ENCODE measurements at places on chromosomes 6 and 20.

GRCh38 chr6:27811451-27811772, 100.8 kb downstream of the OR2B2 start:
- DNase-seq, result no peak

DNA sequence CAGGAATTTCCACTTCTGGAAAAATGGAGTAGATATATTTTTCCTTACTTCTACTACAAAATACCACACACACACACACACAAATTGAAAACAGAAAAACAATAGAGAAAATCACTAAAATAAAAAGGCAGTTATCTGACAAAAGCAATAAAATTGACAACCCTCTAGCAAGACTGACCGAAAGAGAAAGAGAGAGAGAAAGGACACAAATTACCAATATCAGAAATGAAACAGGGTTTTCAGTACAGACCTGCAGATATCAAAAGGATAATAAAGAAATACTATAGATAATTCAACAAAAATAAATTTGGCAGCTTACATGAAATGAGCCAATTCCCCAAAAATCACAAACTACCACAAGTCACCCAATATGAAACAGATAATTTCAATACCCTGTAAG, 104.7 kb downstream of the OPRM1 start:
- no peak for DNase-seq

DNA sequence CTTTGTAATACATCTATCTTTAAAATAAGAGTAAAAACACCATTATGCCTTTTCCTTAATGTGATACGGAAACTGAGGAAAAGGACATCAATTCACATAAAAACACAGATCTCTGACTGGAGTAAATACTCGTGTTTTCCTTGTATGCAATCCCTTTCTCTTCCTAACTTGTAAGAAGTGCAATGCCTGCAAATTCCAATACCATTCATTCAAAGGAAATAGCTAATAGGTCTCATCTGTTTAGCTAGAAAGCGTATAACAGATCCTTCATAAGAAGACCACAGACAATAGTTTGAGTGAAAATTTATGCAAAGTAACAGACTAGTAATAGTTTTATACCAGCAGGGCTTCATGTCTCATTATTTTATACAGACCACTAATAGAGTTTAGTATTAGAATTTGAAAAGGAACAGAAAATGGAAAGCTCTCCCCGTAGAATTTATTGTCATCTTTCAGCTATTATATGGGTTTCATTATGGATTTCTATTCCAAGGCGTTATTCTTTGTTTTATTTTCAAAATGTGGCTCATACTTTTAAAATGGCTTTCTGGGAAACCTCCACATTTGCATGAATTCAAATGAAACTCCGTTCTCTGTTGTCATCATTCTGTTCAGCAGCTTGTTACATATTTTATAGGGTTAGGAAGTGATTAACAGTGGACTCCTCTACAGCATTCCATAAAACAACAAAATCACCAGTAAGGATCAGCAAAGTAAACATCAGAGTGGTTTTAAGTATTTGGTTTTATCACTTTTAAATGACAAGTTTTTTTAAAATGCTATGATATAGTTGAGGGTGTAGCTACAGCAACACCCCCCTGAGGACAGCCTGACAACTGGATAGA, 186.7 kb downstream of the BTBD9 start:
- no peak for DNase-seq

DNA sequence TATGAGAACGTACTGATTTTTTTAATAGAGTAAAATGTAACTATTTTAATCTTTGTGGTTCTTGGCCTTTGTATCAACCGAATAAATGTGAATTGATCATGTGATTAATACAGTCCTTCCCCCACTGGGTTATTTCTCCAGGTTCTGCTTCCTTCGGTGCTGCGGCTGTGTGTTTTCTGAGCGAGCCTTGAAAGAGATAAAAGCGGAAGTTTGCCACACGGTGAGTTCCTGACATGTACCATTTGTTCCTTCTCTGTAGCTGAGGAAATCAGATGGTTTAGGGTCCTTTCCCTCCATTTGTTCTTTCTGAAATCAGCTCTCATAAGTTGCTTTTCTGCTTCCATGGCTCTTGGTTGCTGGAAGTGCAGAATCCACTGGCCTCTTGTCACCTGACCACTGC, 15.5 kb downstream of the RTF2 start:
- no peak for DNase-seq

DNA sequence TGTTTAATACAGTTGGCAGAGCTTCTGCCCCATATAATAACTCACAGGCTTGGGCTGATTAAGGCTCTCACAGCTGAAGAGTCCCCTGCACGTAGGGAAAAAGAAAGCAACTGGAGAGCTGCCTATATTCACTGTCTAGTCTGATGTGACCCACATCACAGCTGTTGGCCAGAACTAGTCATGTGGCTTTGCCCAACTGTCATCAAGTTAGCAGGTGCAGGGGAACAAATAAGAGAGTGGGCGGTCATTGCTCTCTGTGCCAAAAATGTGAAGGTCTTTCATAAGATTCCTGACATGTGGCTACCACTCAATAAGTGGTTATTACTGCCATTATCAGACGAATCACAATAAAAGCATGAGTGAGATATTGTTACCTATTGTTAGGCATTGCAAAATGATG, 665.2 kb downstream of the DOK5 start:
- DNase-seq, result no peak

GRCh38 chr6:167798453-167798852, 28.3 kb upstream of the AFDN start:
- DNase-seq, result no peak

GRCh38 chr20:21302664-21303060, 469 bp upstream of the XRN2 start:
- no peak for DNase-seq

GRCh38 chr20:43979576-43980105, 65.0 kb downstream of the TOX2 start:
- DNase-seq, result no peak

DNA sequence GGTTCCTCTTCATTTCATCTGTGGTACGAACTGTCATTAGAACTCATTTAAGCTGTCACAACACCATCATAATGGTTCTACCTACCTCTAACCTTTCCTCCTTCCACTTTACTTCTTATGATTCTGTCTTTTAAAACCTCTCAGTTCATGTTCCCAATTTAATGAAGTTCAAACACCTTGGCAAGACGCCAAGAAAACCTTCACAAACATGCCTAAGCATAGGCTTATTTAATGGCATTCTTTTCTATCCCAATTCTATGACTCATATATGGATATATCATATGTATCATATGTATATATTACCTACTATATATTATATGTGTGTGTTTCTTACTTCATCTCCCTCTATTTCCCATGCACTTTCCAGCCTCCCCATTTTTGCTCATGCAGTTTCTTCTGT, 283.4 kb upstream of the TBX18 start:
- no peak for DNase-seq

GRCh38 chr6:112343390-112343789, 3.7 kb upstream of the RFPL4B start:
- DNase-seq, result no peak
